Left lung (tissue), 14 donors: ENCODE measurements at places on chromosomes 5 and 9.

GRCh38 chr5:42842921-42843641 lies 31.4 kb upstream of the SELENOP start:
- DNase-seq, result no peak

GRCh38 chr5:73215531-73215890 lies 42.5 kb downstream of the TMEM174 start:
- no peak for DNase-seq

DNA sequence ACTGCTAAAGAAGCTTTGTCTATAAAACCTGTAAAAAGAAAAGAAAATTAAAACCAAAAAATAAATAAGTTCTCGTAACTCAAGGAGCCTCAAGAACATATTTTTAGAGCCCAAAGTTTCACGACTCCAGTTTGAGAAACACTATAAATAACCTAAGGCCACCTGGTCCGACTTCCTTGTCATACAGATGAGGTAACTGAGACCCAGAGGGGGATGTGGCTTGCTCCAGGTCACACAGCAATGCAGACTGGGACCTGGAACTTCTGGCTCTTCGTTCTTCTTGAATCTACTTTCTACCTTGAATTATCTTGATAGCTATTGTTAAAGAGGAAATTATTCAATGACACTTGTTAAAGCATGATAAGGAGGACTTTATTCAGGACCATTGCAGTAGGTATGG lies 514.8 kb downstream of the CDK5RAP2 start:
- DNase-seq, result no peak

- DNase-seq, result no peak
These were observed 13.0 kb downstream of the STOM start for GRCh38 chr9:121357011-121357410.

GRCh38 chr5:14244721-14245120 lies 101.6 kb downstream of the TRIO start:
- no peak for DNase-seq

- no peak for DNase-seq
These were observed 68.4 kb downstream of the ANXA1 start for GRCh38 chr9:73219985-73220626.

- DNase-seq, result peak; percentile 81
These were observed 306.3 kb upstream of the KCNN2 start for GRCh38 chr5:114055318-114056184.
